HepG2 (cell line): ENCODE measurements at places on chromosomes 12 and 14.

DNA sequence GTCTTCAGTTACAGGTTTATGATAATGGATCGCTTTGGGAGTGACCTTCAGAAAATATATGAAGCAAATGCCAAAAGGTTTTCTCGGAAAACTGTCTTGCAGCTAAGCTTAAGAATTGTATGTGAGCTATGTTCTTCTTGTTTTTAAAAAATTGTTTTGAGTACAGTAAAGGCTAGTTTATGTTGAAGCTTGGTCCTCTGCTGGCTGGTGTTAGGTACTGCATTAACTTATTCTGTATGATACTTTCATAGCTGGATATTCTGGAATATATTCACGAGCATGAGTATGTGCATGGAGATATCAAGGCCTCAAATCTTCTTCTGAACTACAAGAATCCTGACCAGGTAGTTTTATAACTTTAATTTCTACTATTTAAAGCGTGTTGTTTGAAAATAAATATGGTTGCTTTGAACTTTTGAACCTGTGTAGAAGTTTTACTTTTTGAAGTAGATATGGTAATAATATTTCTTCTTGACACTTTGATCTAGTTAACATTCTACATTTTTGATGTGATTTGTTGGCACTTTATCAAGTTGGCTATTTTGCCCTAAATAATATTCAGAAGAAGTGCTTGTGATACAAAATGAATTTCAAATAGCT is 55.7 kb downstream of the VRK1 start:
- peak; percentile 18 for DNase-seq

- no peak for DNase-seq
These were observed 57.9 kb upstream of the SLCO1B1 start for GRCh38 chr12:21073129-21073528.

DNA sequence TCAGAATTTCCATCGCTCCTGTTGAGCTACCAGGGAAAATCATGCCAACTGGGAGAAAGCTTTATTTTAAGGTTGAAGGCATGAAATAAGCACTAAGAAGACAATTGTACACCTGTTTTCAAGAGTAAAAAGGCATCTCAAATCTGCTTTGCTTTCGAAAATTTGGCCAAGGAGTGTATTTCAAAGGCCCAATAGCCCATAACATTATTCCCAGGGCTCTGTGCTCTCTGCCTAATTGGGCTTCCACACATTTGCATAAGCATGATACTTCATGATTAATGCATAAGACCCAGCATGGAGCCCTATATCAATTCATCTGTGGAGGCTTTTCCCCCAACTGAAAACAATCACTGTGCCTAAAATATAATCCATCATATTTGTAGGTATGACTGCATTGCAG is 258.5 kb downstream of the NOVA1 start:
- DNase-seq: no peak

DNA sequence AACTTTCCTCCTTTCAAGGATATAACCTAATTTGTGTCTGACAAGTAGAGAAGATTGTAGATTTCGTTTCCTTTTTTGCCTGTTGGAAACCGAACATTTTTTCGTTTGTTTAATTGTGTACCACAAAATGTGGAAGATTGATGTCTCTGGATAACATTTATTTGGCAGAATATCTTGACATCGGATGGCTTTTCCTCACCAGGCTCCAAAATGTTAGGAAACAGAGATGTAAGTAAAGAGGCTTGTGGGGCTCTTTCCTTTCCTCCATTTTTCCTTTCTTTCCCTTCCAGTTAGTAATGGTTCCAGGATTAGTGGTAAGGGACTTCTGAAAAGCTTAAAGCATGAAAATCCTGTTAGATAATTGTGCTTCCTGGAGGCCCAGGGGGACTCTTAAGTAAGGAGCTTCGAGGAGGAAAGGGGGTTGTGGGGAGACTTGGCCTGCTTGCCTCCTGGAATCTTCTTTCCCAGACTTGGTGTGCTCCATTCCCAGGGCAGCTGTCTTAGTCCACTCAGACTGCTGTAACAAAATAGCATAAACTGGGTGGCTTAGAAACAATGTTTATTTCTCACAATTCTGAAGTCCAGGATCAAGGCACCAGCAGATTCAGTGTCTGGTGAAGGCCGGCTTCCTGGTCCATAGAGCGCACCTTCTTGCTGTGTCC is 243.1 kb upstream of the PWP1 start:
- DNase-seq: no peak

- DNase-seq: no peak
These were observed 6.8 kb upstream of the RNU7-1 start for GRCh38 chr12:6936636-6937480.

- no peak for DNase-seq
These were observed 11.5 kb downstream of the CCND2 start for GRCh38 chr12:4285070-4285469.

GRCh38 chr14:95023886-95024285 is 133.4 kb downstream of the DICER1 start:
- DNase-seq: no peak

- no peak for DNase-seq
These were observed 25.0 kb downstream of the HECTD4 start for GRCh38 chr12:112357214-112357613.

GRCh38 chr14:91098591-91098990 is 15.3 kb upstream of the DGLUCY start:
- DNase-seq: no peak

- DNase-seq: no peak
These were observed 111.6 kb downstream of the SCN8A start for GRCh38 chr12:51702587-51702986.
